ENCODE measurements at places on chromosomes 7 and 10.
A peak's percentile ranks its signal among the peaks of the same experiment; 100 is the strongest.

GRCh38 chr7:24917510-24918239 is 62.3 kb downstream of the OSBPL3 start:
- DNase-seq, result no peak

- DNase-seq, result no peak
These were observed 1.1 kb downstream of the TRIM8 start for GRCh38 chr10:102645388-102645740.

DNA sequence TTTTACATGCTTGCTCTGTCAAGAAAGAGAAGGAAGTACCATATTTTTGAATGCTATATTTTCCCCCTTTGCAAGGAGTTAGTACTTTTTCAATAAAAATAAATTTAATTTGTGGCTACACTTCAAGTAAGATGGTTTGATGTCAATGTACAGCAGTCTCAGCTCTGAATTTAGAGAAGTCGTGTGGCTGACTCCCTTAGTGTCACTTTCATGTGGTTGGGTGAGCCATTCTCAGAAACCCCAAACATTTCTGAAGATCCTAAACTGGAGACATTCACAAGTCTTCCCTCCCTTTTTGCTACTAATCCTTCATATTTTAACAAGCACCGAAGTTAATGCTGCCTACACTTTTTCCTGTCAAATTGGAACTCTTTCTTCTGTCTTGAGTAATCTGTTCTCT is 244.4 kb downstream of the DYNC1I1 start:
- DNase-seq, result no peak

GRCh38 chr7:148615085-148615730 is 24.6 kb downstream of the C7orf33 start:
- no peak for DNase-seq

DNA sequence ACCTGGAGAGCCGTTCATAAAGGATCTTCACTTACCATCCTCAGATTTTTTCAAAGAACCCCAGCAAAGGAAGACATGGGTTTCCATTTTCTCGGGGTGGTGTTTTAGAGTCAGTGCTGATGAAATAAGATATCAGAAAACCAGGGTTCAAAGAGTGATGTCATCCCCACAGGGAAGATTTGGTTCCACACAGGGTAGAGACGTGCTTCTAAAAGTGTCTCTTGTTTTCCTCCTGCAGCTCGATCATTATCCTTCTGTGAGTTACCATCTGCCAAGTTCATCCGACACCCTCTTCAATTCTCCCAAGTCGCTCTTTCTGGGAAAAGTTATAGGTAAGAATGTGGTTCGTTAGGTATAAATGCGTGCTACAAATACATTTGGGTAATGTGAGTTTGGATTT is 323.8 kb upstream of the C7orf33 start:
- no peak for DNase-seq

GRCh38 chr7:10708447-10708846 is 265.2 kb upstream of the PHF14 start:
- DNase-seq, result no peak

DNA sequence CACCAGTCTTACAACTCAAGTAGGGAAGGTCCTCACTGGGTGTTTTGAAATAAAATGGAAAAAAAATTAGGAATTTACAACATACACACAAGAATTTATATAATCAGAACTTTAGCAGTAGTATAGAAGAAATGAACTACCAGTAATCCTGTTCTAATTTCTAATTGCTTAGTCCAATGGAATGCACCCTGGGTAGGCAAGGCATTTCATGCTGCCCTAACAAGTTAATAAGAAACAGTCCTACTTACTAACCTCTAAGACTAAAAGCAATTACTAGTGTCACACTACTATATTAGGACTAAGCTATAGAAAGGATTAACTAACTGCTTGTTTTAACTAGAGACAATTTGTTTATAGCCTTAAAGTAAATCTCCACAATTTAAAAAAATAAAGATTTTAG is 158.1 kb downstream of the BTAF1 start:
- no peak for DNase-seq

- no peak for DNase-seq
These were observed 2.4 kb downstream of the MKX start for GRCh38 chr10:27743012-27743876.

GRCh38 chr7:42606193-42606905 is 305.5 kb downstream of the C7orf25 start:
- no peak for DNase-seq

- DNase-seq, result no peak
These were observed 990.7 kb downstream of the CCSER2 start for GRCh38 chr10:85318809-85319807.

DNA sequence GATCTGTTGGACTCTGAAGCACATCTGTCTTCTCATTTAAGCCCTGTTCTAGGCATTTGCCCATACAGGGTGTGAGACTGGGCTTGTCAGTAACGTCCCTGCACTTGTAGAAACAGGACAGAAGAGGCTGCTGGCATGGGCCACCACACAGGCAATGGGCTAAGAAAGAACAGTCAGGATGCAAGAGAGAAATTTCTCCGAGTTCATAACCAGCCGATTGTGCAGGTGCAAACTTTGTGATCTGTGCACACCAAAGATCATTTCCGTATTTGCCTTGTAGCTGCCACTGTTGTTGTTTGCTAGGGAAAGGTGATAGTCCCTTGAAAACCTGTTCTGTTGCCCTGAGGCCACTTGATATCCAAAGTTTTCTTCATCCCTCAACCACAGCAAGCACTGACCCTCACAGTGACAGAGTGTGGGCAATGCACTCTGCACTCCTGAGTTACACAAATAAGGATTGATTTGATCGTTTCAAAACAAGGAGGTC is 20.3 kb downstream of the KLF6 start:
- no peak for DNase-seq

- DNase-seq, result no peak
These were observed 11.5 kb upstream of the TAS2R39 start for GRCh38 chr7:143171697-143172096.

GRCh38 chr10:131655101-131655849 is 245.5 kb upstream of the PPP2R2D start:
- DNase-seq, result no peak

DNA sequence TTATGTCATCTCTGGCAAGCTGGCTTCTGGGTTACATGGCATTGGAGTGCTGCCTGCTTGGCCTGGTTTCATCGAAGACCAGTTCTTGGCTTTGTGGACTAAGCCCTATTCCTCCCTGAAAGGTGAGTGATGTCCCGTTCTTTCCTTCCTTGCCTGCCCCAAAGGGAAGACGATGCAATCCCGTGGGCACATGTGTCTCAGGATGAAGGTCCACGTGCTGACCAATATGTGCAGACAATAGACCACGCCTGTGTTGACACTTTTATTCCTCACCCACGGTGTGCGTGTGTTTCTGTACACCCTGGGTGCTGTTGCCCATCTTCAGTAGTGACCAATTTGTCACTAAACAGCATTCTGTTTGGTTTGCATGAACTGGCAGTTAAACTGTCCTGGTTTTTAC is 28.6 kb upstream of the SHH start:
- no peak for DNase-seq

DNA sequence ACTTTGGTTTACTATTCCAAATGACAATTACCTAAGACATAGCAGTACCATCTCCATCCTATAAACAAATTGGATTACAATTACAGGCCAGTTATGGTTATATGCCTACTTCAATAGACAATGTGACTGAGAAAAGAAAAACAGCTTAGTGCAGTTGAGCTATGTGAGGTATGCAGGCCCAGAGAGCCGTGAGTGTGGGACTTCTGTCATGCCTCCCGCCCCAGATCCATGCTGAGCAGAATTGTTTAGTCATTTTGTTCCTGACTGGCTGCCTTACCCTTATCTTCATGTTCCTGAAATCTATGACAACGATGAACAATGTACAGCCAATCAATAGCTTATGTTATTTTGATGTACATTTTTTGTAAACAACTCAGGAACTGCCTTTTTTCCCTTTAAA is 21.7 kb downstream of the LARP4B start:
- no peak for DNase-seq

DNA sequence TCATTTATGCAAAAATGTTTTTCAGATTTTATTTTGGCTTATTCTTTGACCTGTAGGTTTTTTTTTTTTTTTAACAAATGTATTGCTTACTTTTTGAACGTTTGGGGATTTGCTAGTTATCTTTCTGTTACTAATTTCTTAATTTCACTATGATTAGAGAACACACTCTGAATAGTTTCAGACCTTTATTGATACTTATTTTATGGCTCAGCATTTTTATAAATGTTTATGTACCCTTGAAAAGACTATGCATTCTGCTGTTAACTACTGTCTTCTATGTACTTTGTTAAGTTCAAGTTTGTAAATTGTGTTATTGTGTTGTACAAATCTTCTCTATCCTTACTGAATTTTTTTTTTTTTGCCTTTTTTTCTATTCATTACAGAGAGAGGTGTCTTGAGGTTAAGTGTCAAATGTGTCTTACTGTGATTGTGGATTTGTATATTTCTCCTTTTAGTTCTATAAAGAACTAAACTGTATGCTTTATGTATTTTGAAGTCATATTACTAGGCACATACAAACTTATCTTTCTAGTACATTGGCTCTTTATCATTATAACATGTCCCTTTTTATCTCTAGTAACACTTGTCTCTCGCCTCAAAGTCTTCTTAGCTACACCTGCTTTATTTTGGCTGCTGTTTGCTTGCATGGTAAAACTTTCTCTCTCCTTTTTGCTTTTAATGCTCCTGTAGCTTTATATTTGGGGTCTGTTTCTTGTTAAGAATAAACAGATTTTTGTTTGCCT is 8.1 kb downstream of the MKLN1 start:
- no peak for DNase-seq

DNA sequence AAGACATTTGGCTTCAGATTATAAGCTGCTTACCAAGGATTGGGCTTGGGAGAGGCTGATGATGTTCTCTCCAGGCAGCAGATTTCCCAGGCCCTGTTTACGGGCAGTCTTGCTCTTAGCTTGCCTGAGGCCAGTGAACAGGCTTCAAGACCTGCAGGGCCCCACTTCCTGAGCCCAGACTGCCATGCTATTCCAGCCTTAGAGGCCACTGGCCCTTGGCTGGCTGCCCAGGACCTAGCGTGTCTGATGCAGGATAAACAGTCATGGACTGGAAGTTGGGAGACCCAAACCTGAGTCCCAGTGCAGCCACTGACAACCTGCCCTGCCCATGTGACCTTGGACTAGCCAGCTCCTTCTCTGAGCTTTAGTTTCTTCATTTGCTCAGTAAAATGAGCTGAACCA is 2.9 kb downstream of the PRXL2A start:
- no peak for DNase-seq

GRCh38 chr10:6840766-6841165 is 260.7 kb upstream of the PRKCQ start:
- DNase-seq, result no peak

- no peak for DNase-seq
These were observed 140.4 kb upstream of the GDF10 start for GRCh38 chr10:47159361-47160260.

DNA sequence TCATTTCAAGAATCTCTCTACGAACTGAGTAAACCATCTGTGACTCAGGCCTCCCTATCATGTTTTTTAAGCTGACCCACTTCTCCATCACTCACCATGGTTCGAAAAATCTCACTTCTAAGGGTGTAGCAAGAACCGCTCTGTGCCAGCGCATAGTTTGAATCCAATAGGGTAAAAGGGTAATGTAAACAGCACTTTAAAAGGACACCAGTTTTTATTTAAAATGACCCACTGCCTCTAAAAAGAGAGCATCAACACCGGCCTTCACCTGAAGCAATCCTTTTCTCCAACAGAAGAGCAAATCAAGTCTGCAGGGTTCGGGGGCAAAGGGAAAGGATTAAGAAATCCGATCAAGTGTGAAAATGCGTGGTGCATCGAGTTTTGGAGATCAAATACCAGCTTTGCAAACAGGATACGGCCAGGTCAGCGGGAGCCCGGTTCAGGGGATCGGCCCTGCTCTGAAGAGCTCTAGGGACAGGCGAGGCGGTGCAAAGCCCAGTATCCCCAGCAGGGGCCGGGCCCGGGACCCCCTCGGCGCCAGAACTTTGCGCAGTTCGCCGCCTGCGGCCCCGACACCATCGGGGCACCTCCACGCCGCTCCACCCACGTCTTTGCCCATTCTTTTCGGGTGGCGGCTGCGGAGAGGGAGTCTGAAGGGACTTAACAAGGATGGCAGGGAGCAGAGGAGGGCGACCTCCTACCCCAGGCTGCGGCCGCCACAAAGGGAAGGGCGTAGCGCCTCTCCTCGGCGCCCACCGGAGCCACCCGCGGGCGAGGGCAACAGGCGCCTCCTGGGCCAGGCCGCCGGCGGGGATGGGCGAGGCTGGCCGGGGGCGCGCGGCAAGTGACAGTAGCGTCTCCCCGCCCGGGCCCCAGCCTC is 842 bp downstream of the NMT2 start:
- DNase-seq, result peak; percentile 27

DNA sequence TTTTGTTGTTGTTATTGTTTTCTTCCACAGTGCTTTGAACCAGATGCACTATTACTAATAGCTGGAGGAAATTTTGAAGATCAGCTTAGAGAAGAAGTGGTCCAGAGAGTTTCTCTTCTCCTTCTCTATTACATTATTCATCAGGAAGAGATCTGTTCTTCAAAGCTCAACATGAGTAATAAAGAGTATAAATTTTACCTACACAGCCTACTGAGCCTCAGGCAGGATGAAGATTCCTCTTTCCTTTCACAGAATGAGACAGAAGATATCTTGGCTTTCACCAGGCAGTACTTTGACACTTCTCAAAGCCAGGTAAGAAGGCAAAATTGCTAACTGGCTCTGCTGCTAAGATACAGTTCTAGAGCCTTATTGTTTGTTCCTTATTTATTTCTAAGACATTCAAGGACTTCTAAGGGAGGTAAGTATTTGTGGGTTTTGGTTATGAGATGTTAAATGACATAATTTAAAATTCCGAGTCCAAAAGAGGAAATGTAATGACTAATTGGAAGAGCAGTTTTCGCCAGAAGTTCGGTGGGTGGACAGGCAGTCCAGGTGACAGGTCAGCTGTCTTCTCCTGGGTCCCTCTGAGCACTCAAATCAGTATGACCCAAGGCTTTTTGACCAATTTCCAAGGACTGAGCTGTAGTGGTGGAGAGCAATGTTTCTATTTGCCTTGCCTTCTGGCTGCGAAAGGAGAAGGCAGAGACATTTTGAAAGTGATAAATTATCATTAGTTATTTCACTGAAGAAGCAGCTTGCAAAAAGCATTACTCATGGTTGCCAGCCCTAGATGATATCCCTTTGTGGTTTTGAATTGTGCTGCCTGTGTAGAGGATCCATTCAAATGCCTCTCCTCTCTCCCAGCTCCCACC is 10.1 kb downstream of the SLC39A12 start:
- no peak for DNase-seq
